ENCODE measurements at places on chromosomes 13 and 19.

GRCh38 chr19:2345794-2346663 lies 14.0 kb upstream of the TMPRSS9 start:
- no peak for DNase-seq

DNA sequence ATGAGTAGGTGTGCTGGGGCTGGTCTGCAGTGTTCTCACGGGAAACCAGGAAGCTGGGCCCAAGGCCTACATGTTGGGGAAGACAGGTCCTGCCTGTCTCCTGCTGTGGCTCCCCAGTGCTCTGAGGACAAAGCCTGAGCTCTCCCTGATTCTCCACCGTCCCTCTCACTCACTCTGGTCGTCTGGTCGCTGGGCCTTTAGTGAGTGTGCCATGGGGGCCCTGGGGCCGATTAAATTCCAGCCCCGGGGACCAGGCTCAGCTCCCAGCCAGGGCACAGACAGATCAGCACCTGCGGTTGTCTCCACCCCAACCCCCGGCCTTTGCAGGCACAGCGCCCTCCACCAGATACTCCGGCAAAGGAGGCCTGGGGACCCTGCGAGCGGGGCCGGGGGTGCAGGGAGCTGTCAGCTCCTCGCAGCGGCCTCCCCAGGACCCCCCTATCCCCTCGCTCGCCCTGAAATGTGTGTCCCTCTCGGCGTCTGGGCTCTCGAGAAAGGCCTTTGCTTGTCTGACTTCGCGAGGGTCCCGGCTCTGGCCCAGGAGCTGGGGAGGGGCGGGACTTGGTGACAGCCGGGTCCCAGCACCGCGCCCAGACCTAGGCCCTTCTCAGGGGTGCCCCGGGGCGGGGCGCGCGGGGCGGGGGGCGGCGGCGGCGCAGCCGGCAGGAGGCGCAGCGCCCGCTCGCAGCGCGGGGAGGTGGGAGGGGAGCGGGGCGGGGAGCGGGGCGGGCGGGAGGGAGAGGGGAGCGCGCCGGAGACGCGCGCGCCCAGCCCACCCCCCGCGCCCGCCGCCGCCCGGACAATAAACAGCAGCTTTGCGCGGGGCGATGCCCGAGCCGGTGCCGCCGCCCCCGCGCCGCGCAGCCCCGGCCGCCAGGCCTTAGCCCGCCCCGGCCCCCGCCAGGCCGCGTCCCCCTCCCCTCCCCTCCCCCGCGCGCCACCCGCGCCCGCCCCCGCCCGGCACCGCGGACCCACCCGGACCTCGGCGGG lies at the start of gene PALM:
PALM (plus strand) TSS at position 782 of the 990 bp plus-strand sequence. CDS start 212 bp downstream, outside the sequence.
- DNase-seq, result no peak

DNA sequence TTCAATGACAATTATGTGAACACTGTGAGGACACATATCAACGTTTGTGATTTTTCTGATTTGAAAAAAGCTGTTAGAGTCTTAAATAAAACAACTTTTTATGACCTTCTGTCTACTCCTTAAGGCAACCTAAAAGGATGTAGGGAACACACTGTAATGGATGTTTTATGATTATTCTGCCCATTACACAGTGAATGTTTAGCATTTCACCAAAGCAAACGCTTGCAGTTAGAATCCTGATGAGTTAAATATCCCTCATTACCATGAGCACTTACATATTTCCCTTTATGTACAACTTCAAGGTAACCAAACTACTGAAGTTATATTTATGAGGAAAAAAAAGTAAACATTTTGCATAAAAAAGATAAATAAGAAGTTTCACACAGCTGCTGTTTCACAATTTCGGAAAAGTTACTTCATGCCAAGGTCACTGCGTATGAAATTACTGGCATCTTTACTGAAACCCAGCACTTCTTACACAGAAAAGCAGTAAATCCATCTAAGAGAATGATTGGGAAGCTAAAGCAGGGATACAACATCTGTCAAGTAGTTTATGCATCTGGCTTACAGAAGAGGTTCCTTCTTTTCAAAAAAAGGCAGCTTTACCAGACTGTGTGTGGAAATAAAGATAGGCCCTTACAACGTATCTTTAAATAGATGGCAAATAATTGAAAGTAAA lies 733.7 kb upstream of the ATXN8OS start:
- DNase-seq, result no peak

- DNase-seq, result no peak
Measured at GRCh38 chr13:50378509-50379044, 363.3 kb downstream of the KCNRG start.

- no peak for DNase-seq
Measured at GRCh38 chr19:28196961-28197360, 1016.0 kb downstream of the UQCRFS1 start.

GRCh38 chr19:41792513-41793413 lies 3.6 kb upstream of the CEACAM3 start:
- DNase-seq, result peak; percentile 36

- no peak for DNase-seq
Measured at GRCh38 chr13:35727881-35728280, 251.4 kb upstream of the MAB21L1 start.

GRCh38 chr19:13022859-13023636 lies 27.8 kb downstream of the NFIX start:
- DNase-seq, result peak; percentile 95

DNA sequence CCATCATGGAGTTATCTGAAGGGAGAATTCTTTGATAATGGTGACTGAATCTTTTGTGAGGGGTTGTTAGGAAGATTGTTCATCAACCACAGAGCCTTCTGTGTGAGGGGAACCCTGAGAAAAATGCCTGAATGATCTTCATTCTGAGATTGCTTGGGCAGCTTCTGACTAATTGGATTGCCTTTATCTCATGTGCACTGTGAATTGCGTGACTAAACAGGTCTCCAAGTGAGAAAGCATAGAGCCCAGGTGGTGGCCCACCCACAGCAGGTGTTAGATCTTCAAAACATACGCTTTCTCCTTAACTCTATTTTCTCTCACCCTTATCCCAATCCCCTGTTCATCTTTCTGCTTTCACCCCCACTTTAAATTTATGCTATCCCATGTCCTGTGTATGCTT lies 58.3 kb downstream of the DOCK9 start:
- DNase-seq, result no peak

DNA sequence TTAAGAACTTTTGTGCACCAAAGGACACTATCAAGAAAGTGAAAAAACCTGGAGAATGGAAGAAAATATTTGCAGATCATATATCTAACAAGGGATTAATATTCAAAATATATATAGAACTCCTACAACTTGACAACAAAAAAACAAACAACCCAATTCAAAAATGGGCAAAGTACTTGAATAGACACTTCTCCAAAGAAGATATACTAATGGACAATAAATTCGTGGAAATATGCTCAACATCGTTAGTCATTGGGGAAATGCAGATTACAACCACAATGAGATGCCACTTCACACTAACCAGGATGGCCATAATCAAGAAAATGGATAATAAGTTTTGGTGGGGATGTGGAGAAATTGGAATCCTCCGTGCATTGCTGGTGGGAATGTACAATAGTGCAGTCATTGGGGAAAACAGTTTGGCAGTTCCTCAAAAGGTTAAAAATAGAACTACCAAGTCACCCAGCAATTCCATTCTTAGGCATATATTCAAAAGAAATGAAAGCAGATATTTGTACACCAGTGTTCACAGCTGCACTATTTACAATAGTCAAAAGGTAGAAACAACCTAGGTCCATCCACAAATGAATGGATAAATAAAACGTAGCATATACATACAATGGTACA lies 2.2 kb upstream of the LSR start:
- no peak for DNase-seq

GRCh38 chr19:11446271-11446651 lies 10.8 kb downstream of the PRKCSH start:
- no peak for DNase-seq

- peak; percentile 46 for DNase-seq
Measured at GRCh38 chr19:47778049-47778953, at the start of gene SELENOW. Gene SELENOW, plus strand, starts transcription at chr19:47778703. Its CDS starts 83 bp downstream, at chr19:47778786.

DNA sequence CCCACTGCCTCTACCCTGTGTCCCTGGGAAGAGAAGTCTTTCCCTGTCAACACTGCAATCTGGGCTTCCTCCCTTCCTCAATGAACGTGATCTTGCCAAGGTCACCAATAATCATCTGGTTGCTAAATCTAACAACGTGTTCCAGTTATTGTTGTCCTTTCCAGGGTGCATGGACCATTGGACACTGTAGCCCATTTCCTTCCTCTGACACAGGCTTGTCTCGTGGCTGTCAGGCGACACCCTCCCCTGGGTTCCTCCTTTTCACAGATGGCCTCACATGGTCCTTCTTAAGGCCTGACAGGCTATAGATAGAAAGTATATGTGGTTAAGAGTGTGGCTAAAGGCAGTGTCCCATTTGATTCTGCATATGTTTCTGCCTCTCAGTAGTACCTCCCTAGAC lies 67.7 kb upstream of the STARD13 start:
- no peak for DNase-seq
